ENCODE measurements at places on chromosomes 13 and 19.

- no peak for DNase-seq
These were observed 294.9 kb downstream of the DLEU7 start for GRCh38 chr13:50548586-50548985.

GRCh38 chr13:108983273-108983672, 353.9 kb downstream of the MYO16 start:
- DNase-seq: no peak

DNA sequence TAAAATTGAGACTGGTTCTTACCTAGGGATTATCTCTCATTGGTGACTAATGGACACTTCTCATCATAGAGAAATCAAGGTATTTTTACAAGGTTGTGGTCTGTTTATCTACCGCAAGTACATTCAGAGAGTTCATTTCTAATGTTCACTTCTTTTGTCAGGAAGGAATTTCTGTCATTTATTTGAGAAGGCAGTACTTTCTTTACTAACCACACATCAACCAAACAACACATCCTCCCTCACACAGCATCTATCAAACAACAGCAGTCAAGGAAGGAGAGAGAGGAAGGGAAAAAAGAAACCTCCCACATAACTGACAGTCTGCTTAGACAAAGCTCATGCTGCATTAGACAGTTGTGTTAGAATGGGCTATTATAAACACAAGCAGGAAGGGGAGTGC, 182.3 kb upstream of the KLF12 start:
- no peak for DNase-seq

GRCh38 chr19:56622374-56622773, 20.6 kb upstream of the SMIM17 start:
- no peak for DNase-seq

- no peak for DNase-seq
These were observed 75.2 kb downstream of the TNFSF11 start for GRCh38 chr13:42649141-42649540.

GRCh38 chr13:111789420-111789819, 277.5 kb upstream of the SOX1 start:
- DNase-seq: no peak

GRCh38 chr13:108226184-108226583, 8.0 kb downstream of the ABHD13 start:
- no peak for DNase-seq

DNA sequence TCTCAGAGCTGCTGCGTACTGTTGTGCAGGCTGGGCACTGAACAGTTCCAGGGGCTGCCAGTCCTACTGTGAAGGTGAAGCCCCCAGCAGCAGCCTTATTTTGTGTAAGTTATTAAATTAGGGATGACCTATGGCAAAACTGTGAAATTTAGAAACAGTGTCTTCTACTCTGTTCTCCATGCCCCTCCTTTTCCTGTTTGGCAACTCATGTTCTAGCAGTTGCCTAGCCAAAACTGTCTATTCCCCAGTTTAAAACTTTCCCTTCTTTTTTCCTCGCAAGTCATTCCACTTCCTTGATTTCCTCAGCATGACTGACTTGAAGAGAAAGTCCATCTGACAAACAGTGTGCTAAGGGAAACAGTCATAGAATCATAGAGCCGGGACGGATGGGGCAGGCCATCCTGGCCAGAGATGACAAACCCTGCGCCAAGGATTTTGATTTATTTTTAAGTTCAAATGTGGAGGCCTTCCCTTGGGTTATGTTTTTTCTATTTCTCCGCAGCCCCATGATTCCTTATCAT, 78.1 kb upstream of the OLFM4 start:
- DNase-seq: no peak

DNA sequence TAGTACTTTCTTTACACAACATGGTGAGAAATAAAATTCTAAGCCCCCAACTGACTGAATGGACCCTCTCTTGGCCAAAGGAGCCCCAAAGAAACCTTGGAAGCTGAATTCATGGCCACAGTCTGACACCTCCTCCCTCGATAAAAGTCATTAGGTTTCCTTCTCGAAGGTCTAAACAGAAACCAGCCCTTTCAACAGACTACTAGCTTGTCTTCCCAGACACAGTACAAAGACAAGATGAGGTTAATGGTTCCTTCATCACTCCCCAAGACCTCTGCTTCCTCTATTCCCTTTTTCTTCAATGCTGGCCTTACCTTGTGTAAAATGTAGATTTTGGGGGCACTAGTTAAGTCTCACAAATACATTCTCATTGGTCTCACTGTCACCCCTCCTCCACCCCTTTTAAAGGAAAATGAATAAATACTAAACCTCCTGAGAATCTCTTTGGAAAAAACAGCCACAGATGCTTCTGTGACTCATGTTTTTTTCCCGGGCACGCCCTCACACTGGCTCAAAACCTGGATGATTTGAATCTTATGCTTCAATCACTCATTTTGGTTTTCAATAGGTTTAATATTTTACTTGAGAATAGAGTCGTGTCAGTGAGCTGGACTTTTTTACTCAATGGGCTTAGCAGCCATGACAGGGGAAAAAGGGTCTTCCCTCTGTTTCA, 65.8 kb upstream of the MED4 start:
- no peak for DNase-seq

DNA sequence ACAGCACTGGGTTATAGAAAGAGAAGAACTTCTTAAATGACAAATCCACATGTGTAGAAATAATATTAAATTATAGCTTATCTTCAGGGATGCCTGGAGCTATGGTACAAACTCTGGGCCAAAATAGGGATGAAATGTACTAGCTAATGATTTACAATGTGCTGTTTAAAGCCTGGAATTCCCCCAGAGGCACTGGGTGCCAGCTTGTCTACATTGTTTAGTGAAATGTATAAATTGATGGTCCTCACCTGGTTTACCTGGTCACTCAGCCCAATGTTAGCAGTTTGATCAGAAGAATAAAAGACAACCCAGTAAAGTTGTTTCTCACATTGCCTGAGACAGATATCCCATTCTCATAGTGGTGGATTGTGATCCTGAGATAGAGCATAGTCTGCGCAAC, 597.2 kb downstream of the DIAPH3 start:
- no peak for DNase-seq

DNA sequence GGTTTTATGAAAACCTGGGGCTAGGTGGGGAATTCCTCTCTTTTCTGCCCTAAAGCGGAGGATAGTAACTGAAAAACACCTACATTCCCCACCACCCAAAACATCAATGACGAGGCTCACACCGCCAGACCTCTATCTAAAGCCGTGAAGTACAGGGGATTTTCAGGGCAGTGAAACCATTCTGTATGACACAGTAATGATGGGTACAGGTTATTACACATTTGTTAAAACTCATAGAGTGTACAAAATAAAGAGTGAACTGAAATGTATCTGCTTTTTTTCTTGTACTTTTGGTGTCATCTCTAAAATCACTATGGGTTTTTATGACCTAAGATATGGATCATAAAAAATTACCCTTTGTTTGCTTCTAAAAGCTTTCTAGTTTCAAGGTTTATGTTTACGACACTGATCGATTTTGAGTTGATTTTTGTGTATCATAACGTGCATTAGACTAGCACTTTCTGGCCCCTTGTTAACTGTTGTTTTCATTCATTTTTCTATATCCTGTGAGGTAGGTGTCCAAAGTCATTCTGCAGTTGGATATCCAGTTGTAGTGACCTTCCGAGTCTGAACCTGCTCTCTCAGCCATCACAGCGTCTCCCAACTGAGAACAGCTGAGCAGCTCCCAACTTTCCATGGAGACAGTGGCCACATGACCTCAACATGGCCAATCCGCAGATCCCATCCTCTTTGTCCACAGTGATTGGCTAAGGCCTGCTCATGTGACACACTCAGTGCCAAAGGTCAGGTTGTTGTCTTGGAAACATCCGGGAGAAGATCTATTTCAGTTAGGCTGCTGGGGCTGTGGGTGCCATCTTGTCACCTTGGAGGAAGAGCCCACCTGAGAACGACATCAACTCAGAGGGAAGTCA, 10.3 kb downstream of the MBD3L2B start:
- DNase-seq: no peak

DNA sequence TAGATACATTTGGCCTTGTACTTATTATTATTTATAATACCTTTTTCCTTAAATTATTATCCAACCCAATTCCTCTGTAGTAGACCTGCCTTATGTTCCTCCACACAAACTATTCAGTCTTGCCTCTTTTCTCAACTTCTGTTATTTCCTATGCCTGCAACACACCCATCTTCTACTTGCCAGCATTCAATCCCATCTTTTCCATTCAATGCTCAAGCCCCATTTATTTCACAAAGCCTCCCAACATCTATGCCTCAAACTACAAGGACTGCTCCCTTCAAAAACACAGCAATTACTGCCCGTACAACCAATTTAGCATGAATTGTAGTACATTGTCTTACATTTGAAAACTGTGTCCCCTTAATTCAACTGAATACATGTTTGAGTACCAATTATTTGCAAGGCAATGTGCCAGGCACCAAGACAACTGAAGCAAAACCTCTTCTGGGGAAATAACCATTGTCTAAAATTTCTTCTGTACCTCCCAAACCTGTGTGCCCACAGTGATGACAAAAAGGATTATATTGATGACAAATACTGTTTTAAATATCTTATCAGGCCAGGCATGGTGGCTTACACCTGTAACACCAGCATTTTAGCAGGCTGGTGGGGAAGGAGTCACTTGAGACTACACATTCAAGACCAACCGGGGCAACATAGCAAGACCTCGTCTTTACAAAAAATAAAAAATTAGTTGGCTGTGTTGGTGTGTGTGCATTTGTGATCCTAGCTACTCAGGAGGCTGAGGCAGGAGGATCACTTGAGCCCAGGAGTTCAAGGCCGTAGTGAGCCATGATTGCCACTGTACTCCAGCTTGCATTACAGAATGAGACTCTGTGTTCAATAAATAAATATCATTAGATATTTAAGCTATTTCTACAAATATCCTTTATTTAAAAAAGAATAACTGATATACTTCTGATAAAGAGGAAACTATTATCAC, 35.1 kb downstream of the ELF1 start:
- DNase-seq: no peak

DNA sequence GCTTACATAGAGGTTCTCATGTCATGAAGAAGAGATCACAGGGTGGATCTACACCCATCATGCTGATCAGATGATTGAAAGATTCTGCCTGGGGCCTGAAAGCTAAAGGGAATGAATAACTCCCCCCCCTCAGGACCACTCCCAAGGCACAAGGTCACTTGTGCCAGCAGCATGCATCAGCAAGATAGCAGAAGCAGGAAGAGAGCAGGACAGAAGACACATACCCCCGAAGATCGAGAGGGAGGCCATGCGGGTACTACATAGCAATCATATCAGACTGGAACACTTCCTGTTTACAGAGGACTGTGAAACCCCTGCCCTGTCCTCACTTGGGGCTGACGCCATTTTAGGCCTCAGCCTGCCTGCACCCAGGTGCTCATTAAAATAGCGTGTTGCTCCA, 143.2 kb upstream of the EDNRB start:
- DNase-seq: no peak

GRCh38 chr13:51935326-51936171, 73.8 kb downstream of the CCDC70 start:
- no peak for DNase-seq

DNA sequence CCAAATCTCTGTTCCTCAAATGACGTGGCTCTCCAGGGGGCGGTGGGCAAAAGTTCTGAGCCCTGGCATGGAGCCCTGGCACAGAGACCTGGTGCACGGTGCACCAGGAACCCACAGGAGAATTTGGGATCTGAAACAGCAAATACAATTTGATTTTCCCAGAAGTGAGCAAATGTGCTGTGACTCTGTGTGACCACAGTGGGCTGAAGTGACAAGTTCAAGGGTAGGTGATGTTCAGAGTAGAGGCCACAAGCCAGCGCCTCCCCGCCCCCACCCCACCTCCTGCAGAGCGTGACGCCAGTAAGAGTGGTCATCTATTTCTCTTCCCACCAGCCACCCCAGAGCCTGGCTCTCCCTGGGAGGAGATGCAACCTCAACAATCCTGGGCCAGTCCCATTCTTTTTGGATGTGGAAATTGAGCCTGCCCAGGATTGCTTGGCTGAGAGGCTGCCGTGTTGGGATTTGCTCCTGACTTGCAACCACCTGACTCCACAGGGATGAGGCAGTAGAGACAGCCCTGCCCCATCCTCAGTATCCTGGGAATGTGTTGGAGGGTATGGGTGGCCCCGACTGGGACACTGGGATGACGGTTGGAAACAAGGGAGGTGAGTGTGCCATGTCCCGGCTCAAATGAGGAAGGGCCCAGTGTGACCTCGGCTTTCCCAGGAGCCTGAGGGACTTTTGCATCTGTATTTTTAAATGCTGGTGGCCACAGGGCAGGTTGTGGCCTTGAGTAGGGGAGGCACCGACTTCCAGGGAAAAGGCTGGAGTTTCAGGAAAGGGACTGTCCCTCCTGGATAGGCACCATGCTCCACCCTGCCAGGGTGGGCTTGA, 11.1 kb upstream of the BCL3 start:
- no peak for DNase-seq

- DNase-seq: no peak
These were observed 81.8 kb downstream of the GPR12 start for GRCh38 chr13:26678796-26679195.

DNA sequence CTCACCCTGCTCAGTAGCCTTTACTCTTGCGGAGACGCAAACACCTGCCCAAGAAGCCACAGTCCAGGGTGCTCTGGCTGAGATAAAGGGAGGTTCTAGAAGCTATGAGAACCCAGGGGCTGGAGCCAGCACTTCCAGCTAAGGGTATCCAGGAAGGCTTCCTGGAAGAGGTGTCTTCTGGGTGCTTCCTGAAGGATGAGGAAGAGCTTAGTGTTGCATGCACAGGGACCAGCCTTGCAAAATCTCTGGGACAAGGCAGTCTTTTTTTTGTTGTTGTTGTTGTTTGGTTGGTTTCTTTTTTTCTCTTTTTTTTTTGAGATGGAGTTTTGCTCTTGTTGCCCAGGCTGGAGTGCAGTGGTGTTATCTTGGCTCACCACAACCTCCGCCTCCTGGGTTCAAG, 20.6 kb downstream of the MYBPC2 start:
- DNase-seq: no peak

- peak; percentile 55 for DNase-seq
These were observed 59.3 kb downstream of the ATP11A start for GRCh38 chr13:112748947-112749735.

DNA sequence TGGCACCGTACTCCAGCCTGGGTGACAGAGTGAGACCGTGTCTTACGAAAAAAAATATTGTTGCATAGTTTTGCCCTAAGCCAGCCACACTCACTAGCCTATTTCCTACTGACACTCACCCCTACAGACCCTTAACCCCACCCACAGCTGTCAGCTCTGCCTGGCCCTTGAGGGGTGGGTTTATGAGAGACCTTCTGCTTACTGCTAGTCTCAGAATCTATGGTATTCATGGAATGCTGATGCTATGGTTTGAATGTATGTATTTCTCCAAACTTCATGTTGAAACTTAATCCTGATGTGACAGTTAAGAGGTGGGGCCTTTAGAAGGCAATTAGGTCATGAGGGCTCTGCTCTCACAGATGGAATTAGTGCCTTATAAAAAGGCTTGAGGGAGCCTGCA, 79.2 kb upstream of the LRCH1 start:
- no peak for DNase-seq

- DNase-seq: no peak
These were observed 1.4 kb downstream of the TDRD3 start for GRCh38 chr13:60398379-60398891.

GRCh38 chr13:72129117-72129516, 262.1 kb upstream of the DACH1 start:
- DNase-seq: no peak

- no peak for DNase-seq
These were observed 65.4 kb downstream of the KL start for GRCh38 chr13:33081666-33082065.
